ENCODE measurements at places on chromosomes 2 and 18.

GRCh38 chr2:117557626-117558025 lies 256.9 kb upstream of the DDX18 start:
- DNase-seq: no peak

- no peak for DNase-seq
Measured at GRCh38 chr2:45394842-45395241, 216.2 kb downstream of the SRBD1 start.

DNA sequence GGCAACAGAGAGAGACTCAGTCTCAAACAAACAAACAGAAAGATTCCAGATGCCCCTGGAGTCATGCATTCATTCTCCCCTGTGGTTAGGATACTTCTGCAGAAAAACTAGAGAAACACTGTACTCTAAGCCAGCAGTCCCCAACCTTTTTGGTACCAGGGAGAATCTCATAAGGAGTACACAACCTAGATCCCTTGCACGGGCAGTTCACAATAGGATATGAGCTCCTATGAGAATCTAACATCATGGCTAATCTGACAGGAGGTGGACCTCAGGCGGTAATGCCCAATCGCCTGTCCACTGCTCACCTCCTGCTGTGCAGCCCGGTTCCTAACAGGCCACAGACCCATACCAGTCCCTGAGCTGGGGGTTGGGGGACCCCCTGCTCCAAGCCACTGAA lies 18.3 kb downstream of the PSME4 start:
- no peak for DNase-seq

DNA sequence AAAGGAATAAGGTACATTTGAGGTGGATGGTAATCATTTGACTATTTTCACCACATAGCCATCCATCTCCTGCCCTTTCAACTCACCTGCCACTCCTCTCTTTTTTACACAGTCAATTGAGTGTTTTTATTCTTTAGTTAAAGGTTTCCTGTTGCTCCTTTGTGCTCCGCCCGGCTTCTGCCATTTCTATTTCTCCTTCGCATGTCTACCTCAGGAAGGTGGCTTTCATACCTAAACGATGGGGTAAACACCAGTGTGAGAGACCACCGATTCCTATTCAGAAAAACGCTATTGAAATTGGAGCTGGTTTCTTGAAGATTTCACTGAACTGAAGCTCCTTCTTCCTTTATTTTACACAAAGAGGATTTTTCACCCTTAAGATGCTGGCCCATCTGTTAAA lies 1628.0 kb upstream of the PIK3C3 start:
- no peak for DNase-seq

DNA sequence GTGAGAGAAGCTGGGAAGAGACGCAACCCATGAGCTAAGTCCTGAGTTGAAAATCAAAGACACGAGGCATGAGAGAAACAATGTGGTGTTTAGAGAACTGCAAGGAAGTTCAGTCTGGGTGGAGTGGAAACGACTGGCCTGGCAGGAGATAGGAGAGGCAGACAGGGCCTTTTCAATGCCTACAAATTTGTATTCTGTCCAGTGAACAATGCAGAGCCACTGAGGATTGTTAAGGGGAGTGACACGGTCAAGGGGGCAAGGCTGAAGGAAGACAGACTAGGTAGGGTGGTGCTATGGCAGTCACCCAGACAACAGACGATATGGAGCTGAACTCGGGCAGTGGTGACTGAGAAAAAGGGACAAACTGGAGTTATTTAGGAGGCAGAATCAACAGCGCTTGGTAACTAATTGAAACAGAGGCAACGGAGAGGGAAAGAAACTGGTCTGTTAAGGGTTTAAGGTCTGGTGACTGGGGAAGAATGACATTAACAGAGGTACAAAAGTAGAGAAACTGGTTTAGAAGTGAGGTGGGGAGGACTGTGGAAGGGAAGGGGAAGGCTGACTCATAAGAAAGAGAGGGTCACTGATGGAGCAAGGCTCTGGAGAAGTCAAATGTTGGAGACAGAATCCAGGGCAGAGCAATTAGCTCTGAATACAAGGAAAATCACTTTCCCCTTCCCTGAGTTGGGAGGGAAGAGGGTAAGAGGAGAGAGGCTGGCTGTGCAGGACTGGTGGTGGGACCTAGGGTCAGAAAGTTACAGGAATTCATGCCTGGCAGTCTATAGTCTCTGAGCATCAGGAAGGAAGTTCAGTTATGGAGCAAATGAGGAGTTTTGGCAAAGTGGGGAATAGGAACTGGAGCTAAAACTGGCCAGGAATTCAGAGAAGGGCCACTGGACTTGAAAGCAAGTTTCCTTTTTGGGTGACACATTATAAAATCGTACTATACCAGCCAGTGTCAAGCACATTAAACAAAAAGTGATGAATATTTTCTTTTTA lies 63.4 kb upstream of the CHRNA1 start:
- no peak for DNase-seq

DNA sequence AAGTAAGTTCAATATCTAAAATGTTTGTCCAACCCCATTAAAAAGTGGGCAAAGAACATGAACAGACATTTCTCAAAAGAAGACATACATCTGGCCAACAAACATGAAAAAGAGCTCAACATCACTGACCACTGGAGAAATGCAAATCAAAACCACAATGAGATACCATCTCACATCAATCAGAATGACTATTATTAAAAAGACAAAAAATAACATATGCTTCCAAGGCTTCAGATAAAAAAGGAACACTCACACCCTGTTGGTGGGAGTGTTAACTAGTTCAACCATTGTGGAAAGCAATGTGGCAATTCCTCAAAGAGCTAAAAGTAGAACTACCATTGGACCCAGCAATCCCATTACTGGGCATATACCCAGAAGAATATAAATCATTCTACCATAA lies 931.1 kb downstream of the LRP1B start:
- no peak for DNase-seq

- no peak for DNase-seq
Measured at GRCh38 chr2:204871231-204871953, 326.1 kb downstream of the PARD3B start.

DNA sequence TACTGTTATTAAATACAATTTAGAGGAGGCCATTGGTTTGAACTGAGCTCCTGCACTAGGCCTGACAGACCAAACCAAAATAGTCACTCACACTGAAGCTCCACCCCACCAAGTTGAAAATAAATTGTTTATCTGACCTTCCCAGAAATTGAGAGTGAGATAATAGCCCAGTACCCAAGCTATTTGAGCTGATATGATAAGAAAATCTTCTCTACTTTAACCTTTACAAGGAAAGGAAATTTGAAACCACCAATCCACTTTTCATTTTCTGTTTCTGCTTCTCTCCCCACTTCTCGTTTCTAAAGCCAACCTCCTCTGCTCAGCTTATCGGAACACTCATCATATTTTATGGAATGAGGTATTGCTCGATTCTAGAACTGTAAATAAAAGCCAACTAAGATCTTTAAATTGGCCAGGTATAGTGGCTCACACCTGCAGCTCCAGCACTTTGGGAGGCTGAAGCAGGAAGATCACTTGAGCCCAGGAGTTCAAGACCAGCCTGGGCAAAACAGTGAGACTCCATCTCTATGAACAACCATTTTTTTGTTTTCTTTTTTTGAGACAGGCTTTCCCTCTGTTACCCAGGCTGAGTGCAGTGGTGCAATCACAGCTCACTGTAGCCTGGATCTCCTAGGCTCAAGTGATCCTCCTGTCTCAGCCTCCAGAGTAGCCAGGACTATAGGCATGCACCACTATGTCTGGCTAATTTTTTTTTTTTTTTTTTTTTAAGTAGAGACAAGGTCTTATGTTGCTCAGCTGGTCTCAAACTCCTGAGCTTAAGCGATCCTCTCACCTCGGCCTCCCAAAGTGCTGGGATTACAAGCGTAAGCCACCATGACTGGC lies 13.3 kb upstream of the GALM start:
- DNase-seq: peak; percentile 7

- no peak for DNase-seq
Measured at GRCh38 chr2:150339951-150340350, 147.5 kb downstream of the RND3 start.

DNA sequence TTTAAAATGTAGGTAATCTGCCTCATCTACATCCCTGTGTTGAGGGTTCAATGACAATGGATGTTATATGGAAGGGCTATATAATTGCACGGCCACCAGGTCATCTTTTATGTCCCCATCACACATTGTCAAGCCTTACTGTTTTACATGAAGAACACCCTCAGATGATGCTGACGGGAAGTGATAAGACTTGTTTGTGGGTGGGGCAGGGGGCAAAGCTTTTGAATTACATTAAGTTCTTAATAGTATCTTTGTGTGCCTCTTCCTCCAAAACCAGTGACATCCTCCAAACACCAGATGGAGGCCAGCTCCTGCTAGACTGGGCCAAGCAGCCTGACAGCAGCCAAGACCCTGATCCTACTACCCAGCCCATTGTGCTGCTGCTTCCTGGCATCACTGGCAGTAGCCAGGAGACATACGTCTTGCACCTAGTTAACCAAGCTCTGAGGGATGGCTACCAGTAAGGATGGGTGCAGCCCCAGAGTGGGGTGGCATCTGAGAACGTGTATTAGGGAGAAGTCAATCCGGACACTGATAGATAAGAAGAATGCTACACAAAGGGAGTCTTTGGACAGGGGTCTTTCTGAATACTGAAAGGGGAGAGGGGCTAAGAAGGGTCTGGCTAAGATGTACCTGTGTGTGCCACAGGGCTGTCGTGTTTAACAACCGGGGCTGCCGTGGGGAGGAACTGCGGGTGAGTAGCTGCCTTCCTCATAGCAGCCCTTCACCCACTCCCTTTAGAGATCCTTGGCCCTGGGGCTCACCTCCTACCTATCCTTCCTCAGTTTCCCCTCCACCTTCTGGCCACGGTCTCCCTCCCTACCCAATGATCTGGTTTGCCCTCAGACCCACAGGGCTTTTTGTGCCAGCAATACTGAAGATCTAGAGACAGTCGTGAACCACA lies 5.3 kb downstream of the ABHD1 start:
- DNase-seq: no peak

DNA sequence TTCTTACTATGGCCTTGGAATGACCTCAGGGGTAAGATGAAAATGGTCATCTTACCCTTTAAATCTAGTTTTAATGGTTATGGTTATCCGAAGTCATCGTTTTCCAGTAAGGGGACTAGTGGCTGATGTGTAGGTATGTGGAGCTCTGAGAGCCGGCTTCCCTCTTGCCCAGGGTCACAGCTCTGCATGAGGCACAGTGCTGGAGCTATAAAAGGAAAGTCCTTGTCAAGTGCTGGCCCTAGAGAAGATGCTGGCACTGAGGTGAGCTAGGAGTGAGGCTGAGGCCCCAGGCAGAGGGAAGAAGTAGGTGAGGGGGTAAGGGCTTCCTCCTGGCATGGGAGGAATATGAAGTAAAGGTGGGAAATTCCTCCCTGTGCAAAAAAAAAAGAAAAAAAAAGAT lies 35.0 kb downstream of the SMARCAL1 start:
- no peak for DNase-seq

- no peak for DNase-seq
Measured at GRCh38 chr2:193693758-193694157, 1499.0 kb upstream of the TMEFF2 start.

- DNase-seq: no peak
Measured at GRCh38 chr2:44804406-44805265, 136.9 kb upstream of the SIX3 start.

DNA sequence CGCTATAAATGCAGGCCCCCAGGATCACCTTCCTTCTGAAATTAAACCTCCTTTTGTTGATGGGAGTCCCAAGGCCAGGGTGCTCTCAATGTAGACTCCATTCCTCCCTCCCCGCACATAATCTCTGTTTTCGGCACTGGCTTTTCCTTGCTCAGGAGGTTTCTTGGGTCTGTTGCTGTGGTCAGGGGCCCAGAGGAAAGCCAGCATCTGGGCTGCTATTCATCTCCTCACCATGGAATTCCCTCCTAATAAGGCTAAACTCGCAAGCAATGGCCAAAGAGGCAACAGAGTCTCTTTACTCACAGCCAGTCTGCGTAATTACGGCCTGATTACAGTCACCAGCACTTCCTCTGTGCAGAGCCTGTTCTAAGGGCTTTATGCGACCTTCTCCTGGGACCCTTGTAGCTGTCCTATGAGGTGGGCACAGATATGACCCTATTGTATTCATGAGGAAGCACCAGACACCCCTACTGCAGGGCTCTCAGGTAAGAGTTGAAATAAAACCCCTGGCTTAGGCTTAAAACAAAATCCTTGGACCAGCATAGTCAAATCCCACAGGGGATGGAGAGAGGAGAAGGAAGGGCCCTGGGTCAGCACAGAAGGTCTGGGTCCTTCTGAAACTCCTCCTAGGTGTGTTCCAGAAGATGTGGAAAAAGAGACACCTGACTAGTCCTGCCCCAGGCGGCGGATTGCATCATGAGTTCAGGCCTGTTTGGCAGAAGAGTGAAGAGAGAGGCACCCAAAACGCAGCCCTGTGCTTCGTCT lies 105.0 kb upstream of the SH3BP4 start:
- no peak for DNase-seq

DNA sequence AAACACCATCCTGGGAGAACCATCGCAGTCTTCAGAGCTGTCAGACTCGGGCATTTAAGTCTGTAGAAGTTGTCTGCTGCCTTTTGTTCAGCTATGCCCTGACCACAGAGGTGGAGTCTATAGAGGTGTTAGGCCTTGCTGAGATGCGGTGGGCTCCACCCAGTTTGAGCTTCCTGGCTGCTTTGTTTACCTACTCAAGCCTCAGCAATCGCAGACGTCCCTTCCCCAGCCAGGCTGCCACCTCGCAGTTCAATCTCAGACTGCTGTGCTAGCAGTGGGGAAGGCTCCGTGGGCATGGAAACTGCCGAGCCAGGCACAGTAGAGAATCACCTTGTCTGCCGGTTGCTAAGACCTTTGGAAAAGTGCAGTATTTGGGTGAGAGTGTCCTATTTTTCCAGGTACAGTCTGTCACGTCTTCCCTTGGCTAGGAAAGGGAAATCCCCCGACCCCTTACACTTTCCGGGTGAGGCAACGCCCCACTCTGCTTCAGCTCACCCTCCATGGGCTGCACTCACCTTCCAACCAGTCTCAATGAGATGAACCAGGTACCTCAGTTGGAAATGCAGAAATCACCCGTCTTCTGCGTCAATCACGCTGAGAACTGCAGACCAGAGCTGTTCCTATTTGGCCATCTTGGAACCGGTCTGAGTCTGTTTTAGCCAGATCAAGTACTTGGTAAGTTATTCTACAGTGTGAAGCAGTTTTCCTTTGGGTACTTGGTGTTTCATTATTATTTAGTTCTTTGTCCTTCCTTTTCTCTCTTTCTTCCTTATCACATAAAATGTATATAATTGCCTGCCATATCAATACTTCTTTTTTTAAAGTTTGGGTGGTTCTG lies 71.5 kb downstream of the CDC42EP3 start:
- peak; percentile 24 for DNase-seq

- no peak for DNase-seq
Measured at GRCh38 chr18:11888726-11889125, 19.4 kb downstream of the MPPE1 start.

- DNase-seq: no peak
Measured at GRCh38 chr2:222232372-222232771, 66.4 kb downstream of the PAX3 start.

- DNase-seq: peak; percentile 18
Measured at GRCh38 chr2:86518481-86518880, 44.8 kb downstream of the CHMP3 start.
